Stimulated activated CD4-positive, alpha-beta T cell treated with anti-CD3 and anti-CD28 coated beads, Interleukin-2, amount 100 ng/mL, for 24 hours (primary cell): ENCODE measurements at places on chromosomes 1 and 21.
A peak's percentile ranks its signal among the peaks of the same experiment; 100 is the strongest.

- no peak for DNase-seq
These were observed 18.9 kb downstream of the VN1R5 start for GRCh38 chr1:247274605-247275256.

DNA sequence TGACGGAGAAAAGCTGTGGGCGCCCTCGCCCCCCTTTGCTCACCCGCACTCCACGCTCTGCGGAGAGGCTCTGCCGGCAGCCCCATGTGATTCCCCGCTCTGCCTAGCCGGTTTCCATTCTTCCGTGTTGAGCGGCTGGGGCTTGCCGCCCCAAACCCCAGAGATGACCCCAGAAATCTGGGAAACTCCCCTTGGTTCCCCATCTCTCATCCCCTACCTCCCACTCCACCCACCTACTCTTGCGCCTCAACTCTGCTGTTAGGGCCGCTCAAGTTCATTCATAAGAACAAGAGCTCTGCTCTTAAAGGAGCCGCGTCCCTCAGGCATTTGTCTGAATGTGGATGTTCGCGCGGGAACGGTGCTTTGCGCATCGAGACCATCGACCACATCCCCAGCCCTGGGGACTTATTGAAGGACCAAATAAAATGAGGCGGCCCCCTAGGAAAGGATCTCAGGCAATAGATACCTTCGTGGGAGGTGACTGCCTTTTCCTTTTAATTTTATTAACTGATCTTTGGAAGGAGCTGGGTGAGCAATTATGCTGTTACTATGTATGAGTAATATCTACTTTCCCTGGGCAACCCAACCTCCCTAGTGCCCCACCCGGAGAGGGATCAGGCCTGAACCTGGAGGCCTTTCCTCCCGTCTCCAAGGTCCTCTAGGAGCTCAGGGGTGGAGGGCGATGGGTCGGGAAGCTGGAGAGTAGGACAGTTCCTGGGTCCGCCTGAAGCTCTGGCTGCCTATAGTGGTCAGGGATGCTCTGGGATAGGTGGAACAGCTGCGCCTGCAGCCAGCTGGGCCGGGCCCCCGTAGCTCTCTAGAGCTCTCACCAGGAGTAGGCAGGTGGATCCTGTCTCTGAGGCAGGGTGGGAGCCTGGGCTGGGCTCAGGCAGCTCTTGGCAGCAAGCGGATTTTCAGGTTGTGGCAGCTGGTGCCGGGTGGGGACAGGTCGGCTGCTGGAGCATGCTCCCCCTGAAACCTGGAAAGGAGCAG, 898 bp downstream of the MFSD2A start:
- DNase-seq = peak; percentile 64

DNA sequence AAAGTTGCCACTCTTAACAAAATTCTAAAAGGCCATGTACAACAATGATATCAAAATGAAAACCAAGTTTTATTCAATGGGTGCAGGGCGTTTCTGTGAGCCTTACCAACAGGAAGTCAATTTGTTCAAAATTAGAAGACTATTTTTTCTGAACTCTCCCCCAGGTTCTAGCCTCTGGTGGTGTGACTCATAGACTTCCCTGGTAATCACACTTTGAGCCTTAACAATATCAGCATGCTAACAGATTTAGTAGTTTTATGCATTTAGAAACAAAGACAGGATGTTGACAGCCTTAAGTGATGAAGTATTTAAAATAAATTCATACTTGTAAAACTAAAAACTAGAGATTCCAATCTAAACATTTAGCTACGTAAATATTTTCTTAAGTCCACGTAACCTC, 88.4 kb downstream of the LRRC8C start:
- no peak for DNase-seq

- no peak for DNase-seq
These were observed 239.1 kb upstream of the IRF2BP2 start for GRCh38 chr1:234848972-234849649.

DNA sequence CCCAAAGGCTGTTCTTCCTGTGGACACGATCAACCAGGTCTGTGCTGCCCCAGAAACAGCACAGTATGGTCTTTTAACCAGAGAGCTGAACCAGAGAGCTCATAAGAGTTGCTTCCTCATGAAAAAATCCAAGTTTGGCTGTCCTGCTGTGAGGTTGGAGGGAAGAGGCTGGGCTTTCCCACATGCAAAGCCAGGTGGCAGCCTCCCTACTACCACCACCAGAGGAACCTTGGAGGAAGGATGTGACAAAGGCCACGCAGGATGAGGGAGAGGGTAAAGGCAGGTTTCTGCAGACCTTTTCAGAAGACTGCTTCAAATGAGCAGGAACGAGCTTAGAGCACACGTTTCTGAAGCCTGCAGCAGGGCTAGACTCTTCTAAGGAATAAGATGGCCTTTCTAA, 27.1 kb downstream of the FAM78B start:
- DNase-seq = no peak

DNA sequence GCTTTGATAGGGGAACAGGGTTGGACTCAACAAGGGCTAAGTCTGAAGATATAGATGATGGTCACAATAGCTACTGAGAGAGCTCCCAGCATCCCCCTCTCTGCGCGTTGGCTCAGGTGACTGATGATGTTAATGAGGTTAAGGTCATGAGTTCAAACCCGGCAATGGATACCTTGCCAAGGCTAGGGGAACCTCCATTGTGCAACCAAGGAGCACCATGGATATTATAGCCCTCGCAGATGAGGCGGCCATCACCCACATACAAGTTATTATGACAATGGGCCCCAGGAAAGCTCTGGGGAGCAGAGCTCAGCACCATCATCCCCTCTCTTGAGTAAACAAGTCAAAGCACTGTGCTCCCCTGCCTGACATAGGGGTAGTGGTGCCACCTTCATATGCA, 8.2 kb downstream of the KCNA2 start:
- no peak for DNase-seq

GRCh38 chr1:61746813-61747212, 4.5 kb downstream of the PATJ start:
- DNase-seq = no peak

- DNase-seq = no peak
These were observed 74.5 kb upstream of the B3GALT2 start for GRCh38 chr1:193260896-193261295.

DNA sequence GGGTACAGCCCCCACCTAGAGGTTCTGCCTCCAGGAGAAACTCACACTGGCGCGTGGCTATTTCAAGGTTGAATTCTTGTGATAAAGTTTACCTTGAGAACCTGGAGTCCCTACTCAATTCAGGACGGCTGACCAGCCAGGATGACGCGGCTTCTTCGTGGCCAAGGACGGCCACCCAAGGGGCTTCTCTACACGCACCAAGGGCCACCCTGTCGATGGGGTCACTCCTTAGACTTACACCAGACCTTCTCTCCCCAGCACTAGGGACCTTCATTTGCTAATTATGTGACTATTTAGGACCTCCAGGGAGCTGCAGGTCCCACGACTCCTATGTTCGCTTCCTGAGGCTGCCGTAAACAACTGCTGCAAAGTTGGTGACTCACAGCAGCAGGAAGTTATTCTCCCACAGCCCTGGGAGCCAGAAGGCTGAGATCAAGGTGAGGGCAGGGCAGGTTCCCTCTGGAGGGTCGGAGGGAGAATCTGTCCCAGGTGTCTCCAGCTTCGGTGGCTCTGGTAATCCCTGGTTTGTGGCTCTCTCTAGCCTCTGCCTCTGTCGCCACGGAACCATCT, 135.9 kb downstream of the NPHP4 start:
- DNase-seq = no peak

DNA sequence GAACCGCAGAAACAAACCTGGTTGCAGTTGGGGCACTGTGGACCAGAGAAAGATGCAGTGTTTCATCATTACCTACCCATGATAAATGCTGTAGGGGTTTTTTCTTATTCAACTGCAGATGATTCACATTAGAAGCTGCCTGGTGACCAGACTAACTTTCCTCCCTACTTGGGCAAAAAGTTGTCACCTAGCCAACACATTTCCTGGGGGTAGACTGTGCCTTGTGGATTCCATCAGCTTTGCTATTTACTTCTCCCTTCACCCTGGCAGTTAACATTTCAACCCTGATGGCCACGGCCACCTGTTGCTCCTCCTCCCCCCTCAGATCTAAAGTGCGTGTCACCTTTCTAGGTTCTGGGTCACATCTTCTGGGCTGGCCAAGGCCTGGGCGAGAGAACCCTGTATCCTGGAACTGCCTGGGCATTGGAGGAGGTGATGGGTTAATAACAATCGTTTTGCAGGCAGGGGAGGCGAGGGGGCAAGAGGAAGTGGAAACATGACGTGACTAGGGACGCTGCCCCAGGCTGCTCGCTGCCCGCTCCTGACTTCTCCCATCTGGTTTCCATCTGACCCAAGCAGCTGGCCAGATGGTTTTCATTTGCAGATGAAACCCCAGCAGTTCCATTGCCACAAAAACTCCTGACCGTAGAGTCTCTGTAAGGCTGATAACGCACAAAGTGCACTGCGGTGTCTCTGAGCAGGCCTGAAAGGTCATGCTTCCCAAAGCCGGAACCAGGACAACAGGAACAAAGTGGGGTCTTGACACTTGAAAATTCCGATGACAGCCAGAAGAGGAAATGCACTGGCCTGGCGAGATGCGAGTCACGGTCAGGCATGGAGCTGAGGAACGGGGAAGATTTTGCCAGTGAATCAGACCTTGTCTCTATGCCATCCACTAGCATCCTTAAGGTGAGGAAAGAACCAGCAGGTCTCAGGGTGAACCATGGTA, 36.6 kb downstream of the CAPZB start:
- DNase-seq = no peak
